ENCODE measurements at places on chromosomes 7 and 10.

DNA sequence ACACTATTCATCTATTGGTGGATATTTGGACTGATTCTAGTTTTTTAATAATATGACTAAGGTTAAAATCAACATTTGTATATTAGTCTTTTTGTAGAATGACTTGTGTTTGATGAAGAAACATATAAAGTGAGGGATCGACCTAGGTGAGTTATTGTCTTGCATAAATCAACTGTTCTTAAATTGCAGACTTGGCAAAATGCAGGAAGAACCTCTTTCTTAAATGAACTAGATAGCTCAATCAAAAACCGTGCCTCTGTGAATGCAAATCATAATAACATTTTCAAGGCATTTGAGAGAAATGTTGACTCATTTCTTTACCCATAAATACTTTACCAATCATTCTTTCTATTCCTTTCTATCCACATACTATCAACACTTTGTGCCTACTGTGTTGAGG is 101.5 kb upstream of the ANK3 start:
- no peak for DNase-seq

DNA sequence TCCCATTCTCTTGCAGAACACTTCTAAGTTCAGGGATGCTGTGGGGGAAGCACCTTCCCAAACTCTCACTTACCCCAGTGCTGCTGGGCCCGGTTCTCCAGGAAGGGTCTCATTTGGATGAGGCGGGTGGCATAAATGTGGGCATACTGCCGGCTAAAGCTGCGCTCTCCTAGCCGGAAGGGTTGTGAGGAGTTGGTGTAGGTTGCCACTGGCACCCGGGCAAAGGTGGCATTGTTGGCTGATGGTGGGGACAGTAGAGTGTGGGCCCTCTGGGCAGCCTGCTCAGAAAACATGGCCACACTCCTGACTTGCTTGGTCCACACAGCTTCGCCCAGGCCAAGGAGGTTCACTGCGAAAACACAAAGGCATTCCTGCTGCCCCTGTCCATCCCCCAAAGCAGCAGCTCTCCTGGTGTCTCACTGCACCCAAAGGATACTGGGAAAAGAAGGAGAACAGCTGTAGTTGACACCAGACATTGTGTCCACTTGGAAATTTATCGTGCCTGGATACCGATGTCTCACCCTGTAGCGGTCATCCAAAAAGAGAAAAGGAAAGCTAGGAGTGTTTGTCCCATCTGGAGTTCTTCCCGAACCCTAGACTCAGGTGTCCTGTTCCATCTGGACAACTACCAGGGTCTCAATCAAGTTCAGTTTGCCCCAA is 1.5 kb downstream of the POLD2 start:
- no peak for DNase-seq

GRCh38 chr10:71663311-71663710 is 56.3 kb downstream of the C10orf105 start:
- no peak for DNase-seq

GRCh38 chr7:79055722-79056415 is 397.6 kb downstream of the MAGI2 start:
- DNase-seq, result no peak

- DNase-seq, result no peak
Observed at GRCh38 chr7:94710256-94710655, 54.3 kb upstream of the SGCE start.

DNA sequence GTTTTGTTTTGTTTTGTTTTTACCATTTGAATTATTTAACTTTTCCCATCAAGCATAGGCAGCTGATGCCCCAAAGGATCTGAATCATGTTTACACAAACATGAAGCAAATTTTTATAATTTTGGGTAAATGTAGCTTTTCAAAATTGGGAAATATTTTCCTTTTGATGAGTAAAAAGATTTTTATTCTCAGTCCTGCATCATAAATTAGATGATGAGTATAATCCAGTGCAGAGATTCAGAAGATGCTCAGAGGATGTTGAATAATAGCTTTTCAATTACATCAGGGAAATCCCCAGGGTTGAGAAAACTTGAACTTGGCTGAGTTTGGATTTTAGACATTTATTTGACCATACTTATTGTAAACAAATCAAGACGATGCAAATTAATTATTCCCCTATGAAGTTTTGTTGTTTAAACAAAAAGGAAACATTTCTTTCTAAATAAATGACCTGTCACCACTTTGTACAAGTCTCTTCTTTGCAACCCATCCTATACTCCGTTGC is 121.7 kb downstream of the FAM204A start:
- no peak for DNase-seq

DNA sequence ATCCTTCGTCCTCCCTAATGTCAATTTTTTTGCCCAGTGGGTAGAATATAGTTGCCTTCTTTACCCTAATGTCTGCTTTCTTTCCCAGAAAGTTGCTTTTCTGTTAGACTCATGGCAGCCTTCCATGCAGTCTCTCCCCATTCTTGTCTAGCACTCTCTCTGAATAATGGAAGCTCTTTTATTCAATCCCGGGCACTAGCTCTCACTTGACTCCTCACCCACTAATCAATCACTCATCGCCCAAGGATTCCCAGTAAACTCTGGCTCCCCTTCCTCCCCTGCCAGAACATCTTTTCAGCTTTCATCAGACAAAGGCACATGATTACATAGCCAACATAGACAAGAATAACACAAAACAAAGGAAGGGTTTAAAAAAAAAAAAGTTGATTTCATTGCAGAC is 100.2 kb upstream of the RELN start:
- no peak for DNase-seq

GRCh38 chr7:64951250-64951848 is 39.5 kb downstream of the ZNF117 start:
- no peak for DNase-seq

DNA sequence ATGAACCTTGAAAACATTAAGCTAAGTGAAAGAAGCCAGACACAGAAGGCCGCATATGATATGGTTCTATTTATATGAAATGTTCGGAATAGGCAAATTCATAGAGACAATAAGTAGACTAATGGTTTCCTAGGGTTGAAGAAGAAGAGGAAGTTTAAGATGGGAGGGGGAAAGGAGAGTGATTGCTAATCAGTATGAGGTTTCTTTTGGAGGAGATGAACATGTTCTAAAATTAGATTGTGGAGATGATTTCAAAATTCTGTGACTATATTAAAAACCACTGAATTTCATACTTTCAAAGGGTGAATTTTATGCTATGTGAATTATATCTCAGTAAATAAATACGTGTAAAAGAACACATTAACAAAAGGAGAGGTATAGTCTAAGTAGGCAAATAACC is 176.4 kb upstream of the HPS1 start:
- no peak for DNase-seq

GRCh38 chr7:132072165-132072564 is 504.1 kb downstream of the PLXNA4 start:
- no peak for DNase-seq

DNA sequence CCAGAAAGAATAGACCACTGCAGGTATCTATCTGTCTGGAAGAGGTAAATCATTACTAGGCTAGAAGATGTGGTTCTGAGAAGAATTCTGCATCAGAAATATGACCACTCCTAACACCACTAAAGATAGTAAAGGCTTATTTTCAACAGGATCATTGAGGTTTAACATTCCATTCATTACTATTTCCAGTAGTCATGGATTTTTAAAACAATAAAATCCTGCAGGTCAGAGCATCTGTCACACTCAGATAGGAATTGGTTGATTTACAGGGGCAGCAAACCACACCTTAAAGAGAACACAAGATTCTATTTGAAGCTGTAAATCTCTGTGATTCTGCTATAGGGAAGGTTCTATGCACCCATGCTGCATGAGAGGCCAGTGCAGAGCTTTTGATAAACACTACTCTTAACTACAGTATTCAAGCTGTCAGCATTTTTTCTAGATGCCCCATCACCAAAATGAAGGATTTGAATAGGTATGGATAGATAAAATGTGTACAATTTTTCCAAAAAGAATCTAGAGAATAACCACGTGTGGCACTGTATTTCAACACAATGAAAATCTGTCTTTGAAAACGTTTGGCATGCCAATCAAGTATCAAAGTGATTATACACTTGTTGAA is 14.6 kb downstream of the LRRC17 start:
- no peak for DNase-seq

DNA sequence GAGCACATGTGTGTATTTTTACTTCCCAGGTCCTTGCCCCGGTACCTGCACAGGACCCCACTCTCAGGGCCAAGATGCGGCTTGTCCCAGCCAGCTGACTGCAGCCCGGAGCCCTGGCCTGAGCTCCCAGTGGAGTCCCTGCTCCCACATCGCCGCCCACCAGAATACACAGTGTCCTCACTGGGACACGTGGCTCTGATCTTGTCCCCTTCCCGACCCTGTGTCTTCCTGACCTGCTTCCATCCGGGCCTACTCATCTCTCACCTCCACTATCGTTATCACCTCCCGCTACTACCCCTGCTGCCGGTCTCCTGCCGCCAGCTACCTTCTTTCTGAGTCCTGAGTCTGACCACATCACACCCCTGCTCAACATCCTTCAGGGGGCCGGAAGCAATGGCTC is 146.3 kb upstream of the CHST15 start:
- no peak for DNase-seq

DNA sequence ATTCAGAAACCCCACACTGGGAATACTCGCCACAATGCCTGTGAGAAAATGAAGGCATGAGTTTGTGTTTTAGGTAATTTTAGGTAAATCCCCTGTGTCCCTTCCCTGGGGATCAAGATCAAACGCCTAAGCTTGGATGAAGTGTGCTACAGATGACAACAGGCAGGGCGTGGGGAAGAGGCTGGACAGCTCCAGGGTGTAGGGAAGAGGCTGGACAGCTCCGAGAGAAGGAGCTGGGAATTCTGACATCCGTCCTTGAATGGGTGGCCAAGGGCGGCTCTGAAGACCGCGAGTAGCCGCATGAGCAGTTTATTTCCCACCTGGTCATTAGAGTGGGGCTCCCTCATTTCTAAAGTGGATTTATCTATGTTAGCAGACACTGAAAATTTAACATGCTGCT is 109.7 kb downstream of the RAMP3 start:
- DNase-seq, result no peak

GRCh38 chr10:93437946-93438612 is 44.1 kb downstream of the MYOF start:
- no peak for DNase-seq

GRCh38 chr7:26307791-26308190 is 16.1 kb downstream of the SNX10 start:
- no peak for DNase-seq

GRCh38 chr10:104777086-104777799 is 136.2 kb downstream of the SORCS3 start:
- no peak for DNase-seq

GRCh38 chr10:112395809-112396530 is 22.1 kb downstream of the ACSL5 start:
- no peak for DNase-seq

- no peak for DNase-seq
Observed at GRCh38 chr10:88370713-88371112, 212.4 kb downstream of the RNLS start.

DNA sequence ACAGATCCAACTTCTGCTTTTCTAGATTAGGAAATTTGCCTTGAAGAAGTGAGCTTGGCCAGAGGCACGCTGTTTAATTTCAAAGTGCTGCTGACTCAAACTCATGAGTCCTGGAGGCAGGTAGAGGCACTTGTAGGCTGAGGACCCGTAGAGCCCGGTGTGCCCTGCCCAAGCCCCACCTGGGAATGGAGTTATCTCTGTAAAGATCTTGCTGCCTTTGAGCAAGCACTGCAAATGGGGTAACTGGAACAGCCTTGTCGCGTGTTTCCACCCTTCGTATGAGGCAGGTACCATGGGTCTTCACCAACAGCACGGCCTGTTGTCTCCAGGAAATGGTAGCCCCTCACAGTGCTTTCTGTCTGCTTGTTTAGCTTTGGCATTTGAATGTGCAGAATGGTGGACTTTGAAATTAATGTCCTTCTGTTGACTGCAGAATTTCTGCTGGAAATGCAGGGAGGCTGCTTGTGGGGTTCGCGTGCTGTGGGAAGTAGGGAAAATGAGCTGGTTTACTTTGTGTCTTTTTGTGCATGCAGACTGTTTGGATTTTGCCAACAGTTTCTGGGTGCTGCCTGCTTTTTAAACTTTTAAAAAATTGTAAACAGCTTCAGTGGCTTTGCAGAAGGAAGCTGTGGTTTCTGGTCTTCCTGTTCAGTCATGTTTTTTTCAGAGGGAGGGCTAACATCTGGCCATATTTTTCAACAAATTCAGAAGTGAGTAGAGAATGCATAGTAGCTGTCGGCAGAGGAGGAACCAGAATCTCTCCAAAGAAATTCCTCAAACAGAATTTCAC is 27.2 kb downstream of the CCM2 start:
- DNase-seq, result no peak

- no peak for DNase-seq
Observed at GRCh38 chr7:19239951-19240350, 94.7 kb upstream of the FERD3L start.

DNA sequence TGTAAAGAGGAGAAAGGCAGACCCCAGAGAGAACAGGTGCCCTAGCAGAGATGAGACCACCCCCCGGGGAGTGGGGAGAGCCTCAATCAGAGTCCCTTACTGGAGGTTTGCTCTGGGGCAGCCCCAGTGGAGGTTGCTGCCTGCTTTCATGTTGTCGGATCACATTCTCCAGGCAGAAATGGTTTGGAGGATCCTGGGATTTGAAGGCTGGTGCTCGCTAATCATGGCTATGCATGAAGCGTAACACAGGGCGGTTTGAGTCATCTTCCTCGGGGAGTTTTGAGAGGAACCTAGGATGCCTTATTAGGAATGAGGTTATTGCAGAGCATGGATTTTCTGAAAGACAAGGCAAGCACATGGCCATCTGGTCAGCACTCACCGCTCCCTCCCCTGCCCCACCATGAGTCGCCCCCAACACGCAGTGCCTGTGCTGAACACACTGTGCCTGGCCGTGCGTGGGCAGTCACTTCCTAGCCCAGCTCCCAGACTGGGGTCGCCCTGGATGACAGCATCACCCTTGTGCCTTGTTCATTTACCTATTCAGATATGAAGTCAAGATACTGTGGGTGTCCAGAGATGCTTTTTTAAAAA is 319.9 kb downstream of the DPP6 start:
- no peak for DNase-seq

DNA sequence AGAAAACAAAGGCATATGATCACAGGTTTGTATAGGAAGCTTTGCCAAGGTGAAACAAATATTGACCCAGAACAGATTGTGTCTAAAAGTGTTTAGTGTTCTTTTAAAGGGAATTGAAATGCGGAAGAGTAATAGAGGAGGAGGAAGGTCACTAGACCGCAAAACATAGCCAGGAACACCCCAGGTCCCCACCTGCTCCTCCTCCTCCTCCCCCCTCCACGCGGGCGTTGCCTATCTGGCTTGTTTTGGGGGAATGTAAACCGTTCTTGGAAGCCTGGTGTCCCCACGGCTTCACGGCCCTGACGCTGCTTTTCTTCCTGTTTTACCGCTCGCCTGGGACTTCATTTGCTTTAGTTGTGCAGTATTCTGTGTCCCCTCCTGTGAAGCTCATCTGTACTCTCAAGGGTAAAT is 81.0 kb upstream of the PFKP start:
- DNase-seq, result no peak

- DNase-seq, result peak; percentile 23
Observed at GRCh38 chr10:110209926-110210673, 2.7 kb downstream of the MXI1 start.

DNA sequence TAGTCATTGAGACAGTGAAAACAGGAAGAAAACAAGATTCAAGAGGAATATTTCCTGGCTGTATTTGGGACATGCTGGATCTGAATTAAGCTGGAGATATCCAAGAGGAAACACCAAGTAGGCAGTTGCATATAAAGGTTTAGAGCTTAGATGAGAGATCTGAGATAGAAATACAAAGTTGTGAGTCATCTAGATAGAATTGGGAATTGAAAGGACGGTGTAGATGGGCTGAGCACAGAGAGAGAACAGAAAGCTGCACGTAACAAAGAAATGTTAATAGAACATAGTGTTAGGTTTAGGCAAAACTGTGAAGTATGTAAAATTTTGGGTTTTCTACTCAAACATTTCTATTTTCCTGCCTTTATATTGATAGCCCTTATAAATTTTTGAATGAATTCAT is 218.5 kb upstream of the TMEM196 start:
- no peak for DNase-seq
